ENCODE measurements at places on chromosomes 4 and X. TPM values are rescaled to one million over a fixed set of nuclear protein-coding genes. Genes with fewer than 3 reads are reported as not detected.
A peak's percentile ranks its signal among the peaks of the same experiment; 100 is the strongest.

GRCh38 chr4:146490106-146490505, 31.6 kb downstream of the SLC10A7 start:
- no peak for DNase-seq

DNA sequence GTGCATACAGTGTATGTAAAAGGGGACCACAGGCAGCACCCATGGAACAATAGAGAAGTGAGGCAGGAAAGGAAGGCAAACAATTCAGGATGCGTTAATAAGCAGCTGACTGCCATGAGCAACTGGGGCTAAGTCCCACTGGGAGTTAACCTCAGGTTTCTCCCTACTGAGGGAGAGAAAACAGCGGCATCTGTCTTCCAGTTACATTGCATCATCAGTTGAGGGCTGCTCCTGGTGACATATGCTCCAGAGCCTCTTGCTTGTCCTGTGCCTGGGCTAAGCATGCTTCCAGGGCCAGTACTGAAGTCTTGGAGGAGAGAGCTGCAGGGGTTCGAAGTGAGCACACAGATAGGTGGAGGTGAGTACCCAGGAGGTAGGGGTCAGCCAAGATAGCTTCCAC, 24.3 kb downstream of the RAI2 start:
- no peak for DNase-seq

The ADGRG4 gene
- 0.06 TPM for polyA plus RNA-seq

The NKX6-1 gene
- polyA plus RNA-seq, result not detected

The RAB40AL gene
- polyA plus RNA-seq, result not detected

The OPHN1 gene
- polyA plus RNA-seq, result 15.0 TPM

- no peak for DNase-seq
These were observed 24.1 kb downstream of the CT45A1 start for GRCh38 chrX:135737366-135738071.

The SATL1 gene
- 0.66 TPM for polyA plus RNA-seq

DNA sequence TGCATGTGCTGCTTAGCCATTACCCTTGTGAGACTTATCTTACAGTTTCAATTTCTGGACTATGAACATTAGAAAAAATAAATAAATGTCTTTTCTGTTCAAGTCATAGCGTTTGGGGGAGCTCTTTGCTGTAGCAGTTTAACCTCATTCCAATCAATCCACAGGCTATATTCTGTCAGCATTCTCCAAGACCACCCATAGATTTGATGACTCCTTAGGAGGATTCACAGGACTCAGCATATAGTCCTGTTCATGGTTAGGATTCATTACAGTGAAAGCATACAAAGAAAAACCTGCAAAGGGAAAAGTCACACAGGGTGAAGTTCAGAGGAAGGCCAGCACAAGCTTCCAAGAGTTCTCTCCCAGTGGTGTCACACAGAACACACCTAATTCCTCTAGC, 180.5 kb downstream of the ADAMTS3 start:
- DNase-seq, result no peak

DNA sequence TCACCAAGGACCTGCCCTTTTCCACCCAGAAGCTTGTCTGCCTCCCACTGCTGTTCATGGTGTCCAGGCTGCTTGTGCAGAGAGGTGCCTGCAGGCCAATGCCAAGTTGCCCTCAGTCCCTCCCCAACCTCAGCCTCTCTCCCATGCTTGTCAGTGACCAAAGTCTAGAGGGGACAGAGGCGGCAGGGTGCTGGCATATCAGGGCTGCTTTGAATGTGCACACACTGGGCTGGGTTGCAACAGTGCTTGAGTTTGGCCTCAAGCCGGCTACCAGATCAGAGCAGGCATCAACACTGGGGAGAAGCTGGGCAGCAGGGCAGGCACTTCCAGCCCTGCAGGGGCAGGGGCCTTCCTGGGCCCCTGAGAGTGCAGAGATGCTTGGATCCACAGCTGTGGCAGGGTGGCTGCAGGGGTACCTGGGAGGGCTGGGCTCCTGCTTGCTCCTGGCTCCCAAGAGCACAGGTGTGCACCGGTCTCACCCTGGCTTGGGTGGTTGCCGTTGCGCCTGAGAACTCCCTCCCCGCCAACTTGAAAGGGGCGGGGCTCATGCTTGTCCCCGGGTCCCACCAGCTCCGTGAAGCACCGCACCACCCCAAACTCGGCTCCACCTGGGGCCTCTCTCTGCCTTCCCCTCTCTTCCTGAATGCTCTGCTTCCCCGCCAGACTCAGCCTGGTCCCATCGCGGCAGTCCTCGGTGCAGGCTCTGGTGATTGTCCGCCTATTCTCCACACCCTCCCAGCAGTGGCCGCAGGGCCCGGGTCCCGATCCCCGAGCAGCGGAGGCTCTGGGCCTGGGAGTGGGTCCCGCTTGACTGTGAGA, 1681.9 kb upstream of the ADGRL3 start:
- DNase-seq, result no peak

The SMARCA5 gene
- polyA plus RNA-seq, result 62.4 TPM

GRCh38 chr4:152696764-152697261, 17.0 kb upstream of the TMEM154 start:
- no peak for DNase-seq

DNA sequence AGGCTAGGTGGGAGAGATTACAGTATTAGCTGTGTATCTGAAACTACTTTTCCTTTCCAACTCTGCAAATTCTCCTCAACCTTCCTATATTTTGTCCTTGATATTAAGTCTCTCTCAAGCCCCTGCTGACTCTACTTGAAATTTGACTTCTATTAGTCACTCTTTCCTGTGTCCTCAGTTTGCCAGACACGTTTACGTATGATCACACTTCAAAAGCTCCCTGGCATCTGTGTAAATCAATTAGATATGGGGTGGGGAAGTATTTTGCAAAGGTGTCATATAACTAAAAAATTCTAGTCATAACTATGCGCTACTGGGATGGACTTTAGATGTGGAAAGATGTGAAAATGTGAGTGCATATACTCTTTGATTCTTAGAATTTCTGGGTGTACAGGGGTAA, 67.4 kb upstream of the ARHGAP24 start:
- DNase-seq, result peak; percentile 13

- DNase-seq, result no peak
These were observed 34.2 kb upstream of the PGM2 start for GRCh38 chr4:37792241-37792640.

- DNase-seq, result no peak
These were observed 45.3 kb upstream of the KCTD8 start for GRCh38 chr4:44493924-44494323.

The KIAA1210 gene
- 0.24 TPM for polyA plus RNA-seq

DNA sequence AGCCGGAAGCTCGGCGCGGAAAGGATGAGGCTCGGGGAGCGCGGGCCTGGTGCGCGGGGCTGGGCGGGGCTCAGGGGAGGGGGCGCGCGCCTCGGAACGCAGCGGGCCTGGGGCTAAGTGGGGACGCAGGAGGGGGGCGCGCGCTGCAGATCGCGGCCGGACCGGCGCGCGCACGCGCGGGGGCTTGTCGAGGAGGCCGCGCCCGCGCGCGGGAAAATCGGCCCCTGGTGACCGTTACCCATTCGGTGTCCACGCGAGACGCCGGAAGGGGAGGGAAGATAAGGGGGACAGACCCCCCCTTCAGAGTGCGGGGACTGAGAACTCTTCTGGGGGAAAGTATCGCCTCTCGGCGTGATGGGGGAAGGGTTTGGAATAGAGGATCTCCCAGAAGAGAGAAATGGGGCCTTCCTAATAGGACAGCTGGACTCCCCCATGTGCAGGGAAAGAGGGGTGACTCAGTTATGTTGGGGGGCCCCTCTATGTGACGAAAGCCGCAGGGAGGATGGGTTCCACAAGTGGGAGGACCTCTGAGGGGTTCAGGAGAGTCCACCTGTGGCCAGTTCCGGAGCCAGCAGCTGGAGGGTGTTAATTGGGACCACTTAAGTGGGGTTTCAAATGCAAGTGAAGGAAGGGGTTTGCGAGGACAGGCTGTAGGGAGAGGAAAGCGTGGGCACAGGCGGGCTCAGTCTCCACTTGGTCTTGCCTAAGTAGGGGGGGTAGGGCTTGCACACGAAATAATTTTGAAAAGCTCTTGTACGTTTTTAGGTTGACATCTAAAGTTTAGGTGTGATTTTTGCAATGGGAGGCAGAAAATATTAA, 584 bp downstream of the SUV39H1 start:
- DNase-seq, result peak; percentile 26

DNA sequence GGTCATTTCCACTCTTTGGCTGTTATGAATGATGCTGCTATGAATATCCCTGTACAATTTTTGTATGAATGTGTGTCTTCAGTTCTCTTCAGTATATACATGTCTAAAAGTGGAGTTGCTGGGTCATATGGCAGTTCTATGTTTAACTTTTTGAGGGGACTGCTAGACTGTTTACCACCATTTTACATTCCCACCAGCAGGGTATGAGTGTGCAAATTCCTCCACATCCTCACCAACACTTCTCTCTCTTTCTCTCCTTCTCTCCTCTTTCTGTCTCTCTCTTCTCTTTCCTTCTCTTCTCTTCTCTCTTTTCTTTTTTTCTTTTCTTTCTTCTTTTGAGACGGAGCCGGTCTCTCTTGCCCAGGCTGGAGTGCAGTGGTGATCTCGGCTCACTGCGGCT, 7.8 kb downstream of the WWC2 start:
- DNase-seq, result no peak
